ENCODE measurements at places on chromosomes 12 and 14. TPM values are rescaled to one million over a fixed set of nuclear protein-coding genes. Genes with fewer than 3 reads are reported as not detected.

DNA sequence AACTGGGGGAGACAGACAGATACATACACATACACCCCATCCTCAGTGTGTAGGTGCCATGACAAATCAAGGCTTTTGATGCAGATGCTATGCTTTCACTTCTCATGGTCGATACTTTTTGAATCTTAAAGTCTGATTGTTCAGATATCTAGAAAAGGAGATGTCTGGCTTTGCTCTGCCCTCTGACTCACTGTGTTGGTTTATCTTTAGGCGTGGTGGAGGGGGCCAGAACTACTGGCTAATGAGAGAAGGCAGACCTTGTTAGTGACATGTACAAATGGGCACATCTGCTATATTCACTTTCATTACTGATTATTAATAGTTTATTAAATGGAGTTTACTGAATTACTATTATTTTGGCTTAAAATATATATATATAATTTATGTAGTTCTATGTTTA lies 444.3 kb upstream of the RGS6 start:
- DNase-seq: no peak

- DNase-seq: no peak
Measured at GRCh38 chr12:121214855-121215745, 5.2 kb downstream of the P2RX4 start.

Gene KRT83
- not detected for total RNA-seq

- no peak for DNase-seq
Measured at GRCh38 chr14:84251411-84252115, 1278.4 kb upstream of the FLRT2 start.

Gene MIP
- not detected for total RNA-seq

Gene EEA1
- total RNA-seq: 4.8 TPM

Gene SLC25A47
- not detected for total RNA-seq
